ENCODE measurements at places on chromosomes 7 and 10.
A peak's percentile ranks its signal among the peaks of the same experiment; 100 is the strongest.

DNA sequence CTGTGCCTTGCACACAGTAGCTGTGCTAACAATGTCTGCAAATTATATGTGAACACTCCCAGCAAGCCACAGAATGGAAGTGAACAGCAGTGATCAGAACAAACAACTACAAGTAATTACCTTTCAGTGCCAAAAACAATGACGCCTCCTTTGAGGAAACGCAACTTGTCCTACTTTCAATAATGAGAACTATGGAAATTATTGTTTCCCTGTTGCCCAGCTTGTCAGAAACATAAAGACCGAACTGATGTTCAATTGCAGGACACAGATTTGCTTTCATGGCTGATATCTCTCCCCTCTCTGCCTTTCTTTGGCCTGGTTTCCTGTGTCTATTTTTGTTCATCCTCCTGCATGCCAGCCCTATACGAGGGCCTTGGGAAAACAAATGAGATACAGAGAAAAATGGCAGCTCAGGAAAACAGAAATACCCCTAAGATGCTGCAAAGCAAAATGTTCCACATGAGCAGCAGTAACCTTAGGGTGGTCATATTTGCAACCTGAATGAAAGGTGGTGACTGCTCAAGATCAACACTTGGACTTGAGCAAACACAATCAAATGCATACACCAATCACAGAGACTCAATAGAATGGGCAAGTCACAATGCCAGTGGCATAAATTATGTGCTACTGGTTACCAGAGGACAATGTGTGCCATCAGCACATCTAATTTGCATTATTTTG lies 26.8 kb downstream of the COBL start:
- DNase-seq, result no peak

DNA sequence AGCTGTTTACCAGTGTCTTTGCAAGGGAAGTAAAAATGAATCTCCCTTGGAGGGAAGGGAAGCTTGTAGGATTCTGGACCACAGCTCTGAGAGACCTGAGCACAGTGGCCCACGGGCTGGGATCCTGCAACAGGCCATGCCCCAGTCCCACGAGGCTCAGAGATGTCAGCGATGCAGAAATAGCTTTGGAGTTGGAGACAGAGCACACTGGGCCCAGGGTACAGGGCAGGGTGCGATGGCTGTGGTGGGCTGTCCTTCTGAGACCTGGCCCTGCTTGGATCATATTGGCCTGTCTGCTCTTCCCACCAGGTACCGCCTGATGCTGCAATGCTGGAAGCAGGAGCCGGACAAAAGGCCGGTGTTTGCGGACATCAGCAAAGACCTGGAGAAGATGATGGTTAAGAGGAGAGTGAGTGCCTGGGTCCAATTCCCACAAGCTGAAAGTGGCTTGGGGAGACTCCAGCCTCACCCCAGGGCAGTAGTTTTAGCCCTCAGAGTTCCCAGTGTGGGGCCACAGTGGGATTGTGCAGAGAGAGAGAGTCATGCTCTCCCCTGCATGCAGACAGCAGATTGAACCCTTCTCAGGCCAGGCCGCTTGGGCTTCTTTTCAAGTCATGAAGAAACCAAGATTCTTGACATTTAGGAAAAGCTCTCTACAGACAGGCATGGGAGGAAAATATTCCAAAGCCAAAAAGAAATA lies 13.5 kb upstream of the CSGALNACT2 start:
- no peak for DNase-seq

- no peak for DNase-seq
These were observed 47.4 kb downstream of the GRB10 start for GRCh38 chr7:50735333-50735732.

DNA sequence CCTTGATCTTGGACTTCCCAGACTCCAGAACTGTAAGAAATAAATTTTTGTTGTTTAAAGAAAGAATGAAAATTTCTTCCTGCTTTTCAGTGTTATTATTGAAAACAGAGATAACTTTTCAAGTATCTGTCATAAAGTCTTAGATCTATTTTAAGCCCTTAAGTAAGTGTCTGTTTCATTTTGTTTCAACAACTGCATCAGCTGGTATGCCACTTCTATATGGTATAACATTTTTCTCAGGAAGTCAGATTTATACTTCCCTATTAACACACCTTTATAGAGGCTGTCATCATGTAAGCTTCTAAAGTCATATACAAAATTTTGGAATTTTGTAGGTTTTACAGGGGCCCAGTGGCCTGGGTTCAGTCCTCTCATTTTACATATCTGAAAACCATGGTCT lies 24.4 kb downstream of the RALA start:
- no peak for DNase-seq

DNA sequence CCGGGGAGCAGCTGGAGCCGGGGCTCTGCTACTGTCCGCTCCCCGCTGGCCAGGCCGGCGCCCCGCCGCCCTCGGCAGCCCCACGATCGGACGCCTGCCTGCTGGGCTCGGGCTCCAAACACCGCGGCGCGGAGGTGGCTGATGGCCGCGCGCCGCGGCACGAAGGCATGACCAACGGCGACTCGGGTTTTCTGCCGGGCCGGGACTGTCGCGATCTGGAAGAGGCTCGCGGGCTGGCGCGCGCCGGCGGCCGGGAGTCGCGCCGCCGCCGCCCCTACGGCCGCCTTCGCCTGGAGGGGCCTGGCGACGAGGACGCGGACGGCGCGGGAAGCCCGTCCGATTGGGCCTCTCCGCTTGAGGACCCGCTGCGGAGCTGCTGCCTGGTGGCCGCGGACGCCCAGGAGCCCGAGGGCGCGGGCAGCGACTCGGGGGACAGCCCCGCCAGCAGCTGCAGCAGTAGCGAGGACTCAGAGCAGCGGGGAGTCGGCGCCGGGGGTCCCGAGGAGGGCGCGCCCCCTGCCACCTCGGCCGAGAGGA lies 570 bp downstream of the TBC1D12 start:
- DNase-seq, result peak; percentile 81

DNA sequence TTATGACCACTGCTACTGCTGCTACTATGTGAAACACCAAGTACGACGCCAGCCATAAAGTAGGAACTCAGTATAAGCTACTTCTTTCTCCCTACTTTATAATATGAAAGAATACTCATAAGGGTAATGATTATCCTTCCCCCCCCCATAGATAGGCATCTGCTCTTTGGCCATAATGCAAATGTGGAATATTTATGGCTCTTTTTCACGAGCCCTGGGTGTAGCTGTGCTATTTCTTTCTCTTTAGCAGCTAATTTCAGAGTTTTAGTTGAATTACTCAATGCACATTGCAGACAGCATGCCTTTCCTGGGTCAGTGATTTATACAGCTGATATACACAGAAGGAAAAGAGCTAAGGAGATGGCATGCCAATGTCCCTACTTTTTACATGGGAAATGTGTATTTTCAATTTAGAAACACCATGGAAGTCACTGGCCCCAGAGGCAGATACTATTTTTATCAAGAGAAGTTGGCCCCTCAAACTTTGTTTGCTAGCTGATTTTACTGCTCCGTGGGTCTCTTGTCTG lies 234.1 kb upstream of the KIAA1217 start:
- DNase-seq, result no peak

- peak; percentile 58 for DNase-seq
These were observed 95.2 kb downstream of the CLEC2L start for GRCh38 chr7:139618482-139619366.

- peak; percentile 17 for DNase-seq
These were observed 519.1 kb upstream of the AUTS2 start for GRCh38 chr7:69078997-69079769.

DNA sequence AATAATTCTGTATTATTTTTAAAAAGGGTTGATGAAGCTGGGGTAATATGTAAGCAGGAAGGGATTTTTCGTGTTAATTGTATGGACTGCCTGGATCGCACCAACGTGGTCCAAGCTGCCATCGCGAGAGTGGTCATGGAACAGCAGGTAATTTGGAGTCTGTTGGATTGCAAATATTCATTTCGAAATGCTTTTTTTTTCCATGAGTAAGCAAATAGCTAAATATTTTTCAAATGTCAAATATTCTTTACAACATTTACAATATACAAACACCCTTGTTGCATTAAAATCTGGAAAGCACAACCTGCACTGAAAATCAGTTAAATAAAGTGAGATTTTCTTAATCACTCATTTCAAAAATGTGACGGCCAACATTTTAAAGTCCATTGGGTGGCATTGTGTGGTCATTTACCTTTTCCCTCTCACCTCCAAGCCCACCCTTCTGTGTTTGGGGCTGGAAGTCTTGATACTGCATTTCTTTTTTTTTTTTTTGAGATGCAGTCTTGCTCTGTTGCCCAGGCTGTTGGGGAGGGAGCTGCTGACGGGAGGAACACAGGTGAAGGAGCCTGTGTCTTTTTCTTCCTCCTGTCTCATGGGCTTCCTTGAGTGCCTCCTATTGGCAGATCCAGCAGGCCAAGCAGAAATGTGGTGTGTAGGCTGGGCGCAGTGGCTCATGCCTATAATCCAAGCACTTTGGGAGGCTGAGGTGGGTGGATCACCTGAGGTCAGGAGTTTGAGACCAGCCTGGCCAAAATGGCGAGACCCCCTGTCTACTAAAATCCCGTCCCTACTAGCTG lies 66.1 kb downstream of the MCMBP start:
- DNase-seq, result no peak

GRCh38 chr10:104925232-104925851 lies 284.3 kb downstream of the SORCS3 start:
- peak; percentile 77 for DNase-seq

- no peak for DNase-seq
These were observed 9.7 kb downstream of the MIOS start for GRCh38 chr7:7576344-7576743.

GRCh38 chr7:80232979-80233724 lies 98.5 kb downstream of the GNAI1 start:
- no peak for DNase-seq

GRCh38 chr10:51860257-51860656 lies 160.9 kb upstream of the CSTF2T start:
- no peak for DNase-seq

DNA sequence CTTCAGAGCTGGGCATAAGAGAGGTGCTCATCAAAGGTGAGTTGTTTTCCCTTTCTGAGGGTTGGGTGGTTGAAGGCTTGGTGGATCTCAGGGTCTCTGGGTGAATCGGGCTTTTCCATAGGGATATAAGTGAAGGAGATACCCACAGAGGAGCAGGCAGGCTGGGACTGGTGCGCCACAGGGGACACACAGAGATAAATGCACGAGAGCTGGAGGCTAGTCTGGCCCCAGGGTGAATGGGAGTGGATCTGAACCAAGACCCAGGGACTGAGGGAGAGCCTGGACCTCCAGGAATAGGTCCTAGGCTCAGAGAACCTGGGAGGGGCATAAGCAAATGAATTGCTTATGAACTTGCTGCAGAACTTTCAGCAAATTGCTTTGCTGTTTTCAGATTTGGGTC lies 61.5 kb downstream of the LRRC18 start:
- no peak for DNase-seq

DNA sequence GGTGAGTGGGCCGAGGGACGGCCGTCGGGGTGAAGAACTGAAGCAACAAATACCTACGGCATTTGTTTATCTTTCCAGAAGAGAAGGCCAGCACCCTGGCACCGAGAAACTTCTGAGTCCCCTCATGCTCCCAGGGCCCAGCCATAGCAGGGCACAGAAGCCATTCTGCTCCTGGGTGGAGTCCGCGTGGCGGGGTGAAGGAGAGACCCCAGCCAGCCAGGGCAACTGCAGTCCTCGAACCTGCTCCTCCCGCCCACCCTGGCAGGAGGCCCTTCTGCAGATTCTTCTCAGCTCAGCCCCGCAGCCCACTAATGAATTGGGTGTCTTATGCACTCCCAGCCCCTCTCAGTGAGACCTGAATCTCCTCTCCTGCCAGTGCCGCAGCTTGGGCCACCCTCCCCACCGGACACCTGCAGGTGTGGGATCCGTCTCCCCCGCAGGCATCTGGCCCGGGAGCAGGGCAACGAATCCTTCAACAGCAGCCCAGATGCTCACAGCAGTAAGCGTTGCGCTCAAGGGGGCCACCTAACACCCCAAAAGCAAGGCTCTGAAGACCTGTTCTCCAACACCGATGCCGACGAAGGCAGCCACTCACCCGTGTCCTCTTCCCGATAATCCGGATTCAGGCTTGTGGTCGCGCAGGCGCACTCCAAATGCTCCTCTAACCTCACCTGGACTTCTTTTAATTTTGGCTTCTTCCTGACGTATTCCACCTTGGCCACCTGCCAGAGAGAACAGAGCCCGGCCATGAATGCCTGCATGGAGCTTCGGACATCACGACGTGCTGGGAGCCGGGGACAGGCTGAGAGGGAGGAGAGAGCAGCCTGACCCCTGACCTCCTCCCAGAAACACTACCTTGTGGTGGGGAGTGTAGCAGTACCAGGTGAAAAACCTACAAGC lies 18.9 kb downstream of the PDGFA start:
- no peak for DNase-seq

DNA sequence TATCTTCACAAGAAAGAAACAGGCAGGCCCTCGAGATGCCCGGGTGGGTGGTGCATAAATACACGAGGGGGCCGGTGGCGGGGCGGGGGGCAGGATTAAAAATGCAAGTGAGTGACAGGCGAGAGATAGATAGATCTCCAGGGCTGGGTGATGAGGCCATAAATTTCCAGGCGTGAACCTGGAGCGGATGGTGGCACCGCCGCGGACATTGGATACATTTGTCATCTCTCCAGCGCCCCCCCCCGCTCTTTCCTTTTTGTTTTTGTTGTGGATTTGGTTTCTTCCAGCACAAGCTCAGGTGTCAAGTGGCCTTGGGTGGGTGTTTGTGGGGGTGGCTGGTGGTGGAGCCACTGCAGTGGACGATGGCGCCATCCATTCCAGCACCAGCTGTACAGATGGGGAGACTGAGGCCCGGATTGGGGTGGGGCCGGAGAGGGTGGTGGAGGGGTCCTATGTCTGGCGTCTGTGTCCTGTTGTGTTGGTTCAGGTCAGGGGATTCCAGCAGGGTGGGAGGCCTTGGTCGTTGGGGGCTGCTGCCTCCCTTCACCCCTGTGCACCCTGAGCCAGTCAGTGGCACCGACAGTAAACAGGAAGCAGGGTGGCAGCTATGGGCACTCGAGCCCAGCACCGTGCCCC lies 2.9 kb downstream of the ELFN1 start:
- no peak for DNase-seq

- DNase-seq, result peak; percentile 39
These were observed 41.5 kb upstream of the KMT2E start for GRCh38 chr7:104972500-104972899.

DNA sequence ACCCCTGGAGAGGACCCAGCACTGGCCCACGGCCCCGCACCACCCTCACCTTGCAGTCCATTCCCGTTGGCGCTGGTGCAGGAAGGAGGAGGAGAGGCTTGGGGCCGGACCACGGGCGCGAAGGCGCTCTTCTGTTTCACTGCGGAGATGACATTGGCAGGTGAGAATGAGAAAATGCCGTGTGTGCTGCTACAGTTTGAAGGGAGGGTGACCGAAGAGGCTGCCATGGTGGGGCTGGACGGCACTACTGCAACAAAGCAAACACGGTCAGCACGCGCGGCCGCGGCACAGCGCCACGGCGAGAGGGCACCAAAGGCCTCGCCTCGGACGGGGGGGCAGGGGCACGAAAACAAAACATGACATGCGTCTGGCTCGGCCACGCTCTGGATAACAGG lies 123.9 kb downstream of the EBF3 start:
- DNase-seq, result no peak
